ENCODE measurements at places on chromosomes 2 and 18.

- DNase-seq: no peak
Measured at GRCh38 chr18:55694291-55694690, 106.3 kb upstream of the TCF4 start.

GRCh38 chr18:77082316-77082955 is 50.1 kb downstream of the MBP start:
- peak; percentile 22 for DNase-seq

DNA sequence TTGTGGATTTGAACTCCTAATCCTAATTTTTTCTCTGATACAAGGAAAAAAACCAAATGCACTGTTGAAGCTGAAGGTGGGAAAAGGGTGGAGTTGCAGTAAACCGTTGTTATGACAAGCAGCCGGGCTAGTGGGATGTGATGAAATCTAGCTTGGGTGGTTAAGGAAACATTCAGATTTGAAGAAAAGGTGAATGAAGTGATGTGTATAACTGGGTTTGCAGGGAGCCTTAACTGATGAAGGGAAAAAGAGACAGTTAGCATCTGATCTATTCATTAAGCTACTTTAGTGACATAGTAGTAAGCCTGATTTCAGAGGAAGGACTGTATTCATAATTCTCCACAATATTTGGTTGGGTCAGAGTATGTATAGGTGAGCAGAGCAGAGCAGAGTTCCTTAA is 3.5 kb downstream of the EML6 start:
- no peak for DNase-seq

GRCh38 chr2:21282515-21282898 is 158.7 kb downstream of the TDRD15 start:
- DNase-seq: no peak

DNA sequence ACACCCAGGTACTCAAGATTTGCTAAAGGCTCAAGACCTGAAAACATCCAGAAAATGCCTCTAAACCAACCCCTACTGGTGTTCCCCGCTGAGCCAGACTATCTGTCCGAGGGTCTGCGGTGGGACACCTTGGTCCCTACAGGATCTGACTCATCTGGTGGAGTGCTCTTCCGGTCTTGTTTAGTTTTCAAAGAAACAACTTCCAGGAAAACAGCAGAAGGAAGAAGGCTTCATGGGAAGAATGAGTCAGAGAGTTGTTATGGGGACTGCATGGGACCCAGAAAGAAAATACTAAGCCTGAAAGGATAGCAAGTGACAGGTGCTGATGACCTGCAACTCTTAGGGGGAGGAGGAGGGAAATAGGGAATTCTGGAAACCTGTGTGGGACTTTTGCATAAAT is 41.3 kb downstream of the ZFP36L2 start:
- no peak for DNase-seq

DNA sequence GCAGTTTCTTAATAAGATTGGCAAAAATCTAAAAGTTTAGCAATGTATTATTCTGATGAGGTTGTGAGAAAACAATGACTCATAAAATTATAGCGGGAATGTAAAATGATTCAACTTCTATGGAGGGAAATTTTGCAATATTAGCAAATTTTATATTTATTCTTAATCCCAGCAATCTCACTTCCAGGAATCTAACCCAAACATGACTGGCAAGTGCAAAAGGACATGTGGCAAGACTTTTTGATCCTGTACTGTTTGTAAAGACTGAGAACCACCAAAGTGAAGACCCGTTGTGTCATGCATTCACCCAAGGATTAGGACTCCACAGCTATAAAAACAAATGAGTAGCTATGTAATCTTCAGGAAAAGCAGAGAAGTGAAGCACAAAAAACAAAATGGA is 234.8 kb upstream of the KYNU start:
- no peak for DNase-seq

DNA sequence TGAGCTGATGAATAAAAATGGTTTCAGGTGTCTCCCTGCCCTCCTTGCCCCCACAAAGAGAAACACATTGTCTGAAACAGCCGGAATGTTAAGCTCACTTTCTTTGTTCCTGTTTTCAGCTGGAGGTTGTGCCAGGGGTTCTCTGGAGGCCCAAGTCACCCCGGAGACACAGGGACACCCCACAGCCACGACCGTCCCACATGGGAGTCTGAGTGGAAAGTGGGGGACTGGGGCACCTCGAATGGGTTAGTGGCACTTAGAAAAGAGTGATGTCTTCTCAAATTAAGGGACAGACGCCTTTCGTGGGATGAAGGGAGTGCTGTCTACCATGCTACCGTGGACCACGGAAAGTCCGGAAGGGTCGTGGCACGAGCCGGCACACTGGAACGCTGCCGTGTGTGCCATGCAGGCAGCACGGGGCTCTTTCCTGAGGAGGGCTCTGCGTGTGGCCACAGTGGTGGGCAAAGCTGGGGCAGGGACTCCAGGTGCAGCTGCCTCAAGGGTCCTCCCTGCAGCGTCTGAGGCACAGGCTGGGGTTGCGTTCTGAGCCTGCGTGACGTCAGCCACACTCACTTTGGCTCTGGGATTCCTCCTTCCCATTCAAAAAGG is 39.4 kb upstream of the CTDP1 start:
- no peak for DNase-seq

- DNase-seq: no peak
Measured at GRCh38 chr18:581096-581495, 916 bp downstream of the CETN1 start.

All from NCI-H524 (cell line).